ENCODE measurements at places on chromosomes 2 and 18.

DNA sequence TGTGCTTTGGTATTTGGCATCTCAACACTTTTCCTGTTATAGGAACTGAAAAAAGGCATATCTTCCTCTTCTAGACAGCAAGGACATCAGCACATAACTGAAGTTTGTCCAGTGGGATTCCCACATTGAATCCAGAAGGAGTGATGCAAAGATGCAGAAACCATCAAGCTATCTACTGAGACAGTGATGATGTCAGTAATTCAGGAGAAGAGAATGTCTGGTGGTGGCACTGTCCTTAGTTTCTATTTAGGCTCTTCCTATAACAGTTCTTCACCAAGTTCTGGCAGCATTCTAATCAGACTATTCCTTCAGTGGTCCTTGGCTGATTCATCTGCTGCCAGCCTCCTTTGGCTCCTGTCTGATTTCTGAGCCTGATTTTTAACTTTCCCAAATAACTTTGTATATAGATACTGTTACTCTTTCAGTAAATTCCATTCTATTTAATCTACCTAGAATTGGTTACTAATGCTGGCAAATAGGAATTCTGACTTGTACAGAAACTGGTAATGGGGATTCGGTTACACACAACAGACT is 56.6 kb upstream of the AGPS start:
- no peak for DNase-seq

GRCh38 chr2:109719871-109720270 is 74.2 kb upstream of the RGPD5 start:
- DNase-seq = peak; percentile 12

DNA sequence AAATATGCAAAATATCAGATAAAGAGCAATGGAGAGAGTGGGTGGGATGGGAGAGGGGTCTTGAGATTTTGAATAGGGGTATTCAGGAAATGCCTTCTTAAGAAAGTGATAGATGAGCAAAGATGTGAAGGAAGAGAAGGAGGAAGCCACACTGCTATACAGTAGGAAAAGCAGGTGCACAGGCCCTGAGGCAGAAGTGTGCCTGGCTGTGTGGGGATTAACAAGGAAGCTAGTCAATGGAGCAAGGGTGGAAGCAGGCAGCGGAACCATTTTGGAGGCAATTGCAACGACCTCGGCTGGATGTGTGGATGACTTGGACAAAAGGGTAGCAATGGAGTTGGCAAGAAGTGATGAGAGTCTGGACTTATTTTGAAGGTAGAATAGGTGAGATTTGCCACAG is 11.0 kb upstream of the CNGA3 start:
- DNase-seq = no peak

GRCh38 chr2:119517433-119517832 is 6.8 kb downstream of the SCTR start:
- DNase-seq = no peak

- no peak for DNase-seq
These were observed 753.9 kb upstream of the ZEB2 start for GRCh38 chr2:145273840-145274239.

GRCh38 chr18:36108601-36109000 is 20.5 kb downstream of the SLC39A6 start:
- DNase-seq = no peak

DNA sequence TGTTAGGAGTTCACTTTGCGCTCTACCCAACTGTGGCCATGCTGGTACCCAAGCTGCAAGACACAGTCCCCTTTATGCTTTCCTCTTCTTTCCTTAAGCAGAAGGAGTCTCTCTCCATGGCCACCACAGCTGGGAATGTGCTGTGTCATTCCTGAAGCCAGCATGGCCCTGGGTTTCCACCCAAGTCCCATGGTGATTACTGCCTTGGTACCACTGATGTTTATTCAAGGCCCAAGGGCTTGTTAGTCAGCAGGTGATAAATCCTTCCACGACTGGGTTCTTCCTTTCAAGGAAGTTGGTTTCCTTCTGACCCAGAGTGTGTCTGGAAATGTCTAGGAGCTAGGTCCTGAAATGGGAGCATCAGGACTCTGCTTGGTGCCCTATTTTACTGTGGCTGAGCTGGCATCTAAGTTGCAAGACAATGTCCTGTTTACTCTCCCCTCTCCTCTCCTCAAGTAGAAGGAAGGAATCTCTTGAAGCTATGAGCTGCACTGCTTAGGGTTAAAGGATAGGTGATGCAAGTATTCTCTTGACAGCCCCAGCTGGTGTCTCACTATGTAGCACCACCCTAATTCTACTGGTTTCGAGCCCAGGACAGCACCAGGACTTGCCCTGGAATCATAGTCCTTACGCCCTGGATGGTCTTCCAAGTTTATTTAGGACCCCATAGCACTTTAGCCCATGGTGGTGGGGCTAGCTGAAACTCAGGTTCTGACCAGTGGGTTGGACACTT is 18.7 kb upstream of the NUP35 start:
- DNase-seq = no peak

DNA sequence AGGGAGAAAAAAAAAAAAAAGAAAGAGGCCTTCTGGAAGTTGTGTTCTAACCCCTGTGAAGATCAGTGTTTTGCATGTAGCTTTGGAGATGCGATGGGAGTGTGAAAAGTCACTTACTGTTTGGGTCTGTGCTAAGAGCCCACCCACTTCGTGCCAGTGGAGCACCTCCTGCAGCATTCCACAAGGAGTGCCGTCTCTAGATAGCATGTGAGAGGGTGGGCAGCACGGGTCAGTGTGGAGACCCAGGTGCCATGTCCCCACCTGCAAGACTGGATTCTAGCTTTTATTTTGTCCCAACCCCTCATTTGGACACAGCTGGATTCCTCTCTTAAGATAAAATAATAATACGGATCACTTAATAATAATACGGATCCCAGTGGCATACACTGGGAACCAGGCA is 12.5 kb upstream of the TMEM185B start:
- no peak for DNase-seq

DNA sequence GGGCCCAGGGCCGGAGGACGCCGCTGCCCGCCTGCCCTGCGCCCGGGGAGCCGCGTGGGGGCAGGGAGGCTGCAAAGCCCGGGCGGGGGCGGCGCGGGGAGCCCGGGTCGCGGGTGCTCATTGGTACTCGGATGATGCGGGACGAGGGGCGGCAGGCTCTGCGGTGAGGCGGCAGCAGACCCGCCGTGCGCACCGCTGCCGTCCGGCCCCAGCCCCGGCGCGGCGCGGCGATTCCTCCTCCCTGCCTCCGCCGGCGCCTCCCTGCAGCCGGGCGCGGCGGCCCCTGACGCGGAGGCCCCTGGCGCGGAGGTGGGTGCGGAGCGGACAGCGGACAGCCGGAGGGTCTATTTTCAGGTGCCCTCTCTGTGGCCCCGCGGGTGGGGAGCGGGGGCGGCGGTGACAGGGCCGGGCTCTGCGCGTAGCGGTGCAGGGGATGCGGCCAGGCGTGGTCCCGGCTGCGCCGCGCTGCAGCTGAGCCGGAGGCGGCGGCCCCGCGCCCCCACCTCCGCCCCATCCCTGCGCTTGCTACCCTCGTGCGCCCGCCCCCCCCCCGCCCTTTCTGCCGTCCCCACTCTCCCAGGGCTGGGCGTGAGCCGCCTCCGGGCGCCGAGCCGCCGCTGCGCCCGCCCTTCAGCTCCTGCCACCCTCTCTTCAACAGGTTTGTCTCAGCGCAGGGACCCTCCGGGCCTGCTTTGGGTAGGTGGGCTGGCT is 640 bp downstream of the SPTBN1 start:
- no peak for DNase-seq

- DNase-seq = no peak
These were observed 128.3 kb upstream of the SPATS2L start for GRCh38 chr2:200177971-200178911.

- peak; percentile 60 for DNase-seq
These were observed 18.3 kb downstream of the DNPEP start for GRCh38 chr2:219369447-219369861.

- no peak for DNase-seq
These were observed 16.4 kb downstream of the MAL start for GRCh38 chr2:95041824-95042442.

DNA sequence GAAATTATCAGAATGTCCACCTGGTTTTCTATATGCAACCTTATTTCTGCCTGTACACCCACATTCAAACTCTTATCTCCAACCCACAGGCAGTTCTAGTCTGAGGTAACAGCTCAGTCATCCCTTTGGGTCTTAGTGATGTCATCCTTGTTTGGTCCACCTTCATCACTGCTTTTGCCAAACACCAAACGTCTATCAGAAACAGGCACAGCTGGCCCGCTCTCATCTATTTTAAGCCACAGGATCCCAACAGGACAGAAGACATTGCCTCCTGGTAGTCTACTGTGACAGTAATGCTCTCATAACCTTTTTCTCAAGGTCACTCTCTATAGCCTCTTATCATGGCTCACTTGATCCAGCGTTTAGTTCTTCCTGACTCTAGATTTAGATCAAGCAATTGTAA is 99.0 kb upstream of the CHAC2 start:
- DNase-seq = no peak

- no peak for DNase-seq
These were observed 301.5 kb upstream of the TFPI start for GRCh38 chr2:187855689-187856088.

DNA sequence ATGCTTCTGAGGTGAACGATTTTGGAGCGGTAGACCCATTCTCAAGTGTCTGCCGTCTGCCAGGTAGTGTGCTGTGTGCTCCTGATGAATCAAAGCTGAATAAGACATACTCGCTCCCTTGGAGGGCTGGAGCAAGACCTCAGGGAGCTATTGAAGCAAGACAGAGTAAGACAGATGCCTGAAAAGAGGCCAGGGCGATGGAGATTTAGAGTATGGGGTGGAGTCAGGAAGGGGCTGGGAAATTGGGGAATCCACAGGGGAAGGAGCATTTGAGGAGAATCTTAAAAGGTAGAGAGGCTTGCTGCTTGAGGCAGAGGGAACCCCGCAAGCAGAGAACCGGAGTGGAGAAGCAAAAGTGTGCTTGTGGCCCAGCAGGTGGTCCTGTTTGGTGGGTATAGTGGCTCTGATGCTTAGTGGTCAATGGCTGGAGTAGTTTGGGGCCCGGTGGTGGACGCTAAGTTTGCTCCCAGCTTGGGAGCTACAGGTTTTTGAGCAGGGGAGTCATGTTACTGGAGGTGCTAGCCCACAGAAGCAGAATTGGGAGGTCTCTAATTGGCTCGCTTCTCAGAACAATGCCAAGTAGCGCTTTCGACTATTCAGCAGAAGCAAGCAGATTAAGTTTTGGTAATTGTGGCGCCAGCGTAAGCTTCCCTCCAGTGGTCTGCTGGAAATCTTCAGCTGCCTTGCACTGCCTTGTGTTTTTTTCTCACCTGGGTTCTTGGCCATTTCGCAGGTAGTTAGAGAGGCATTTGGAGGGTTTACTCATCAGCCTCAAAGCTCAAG is 2.0 kb downstream of the CNNM4 start:
- no peak for DNase-seq

DNA sequence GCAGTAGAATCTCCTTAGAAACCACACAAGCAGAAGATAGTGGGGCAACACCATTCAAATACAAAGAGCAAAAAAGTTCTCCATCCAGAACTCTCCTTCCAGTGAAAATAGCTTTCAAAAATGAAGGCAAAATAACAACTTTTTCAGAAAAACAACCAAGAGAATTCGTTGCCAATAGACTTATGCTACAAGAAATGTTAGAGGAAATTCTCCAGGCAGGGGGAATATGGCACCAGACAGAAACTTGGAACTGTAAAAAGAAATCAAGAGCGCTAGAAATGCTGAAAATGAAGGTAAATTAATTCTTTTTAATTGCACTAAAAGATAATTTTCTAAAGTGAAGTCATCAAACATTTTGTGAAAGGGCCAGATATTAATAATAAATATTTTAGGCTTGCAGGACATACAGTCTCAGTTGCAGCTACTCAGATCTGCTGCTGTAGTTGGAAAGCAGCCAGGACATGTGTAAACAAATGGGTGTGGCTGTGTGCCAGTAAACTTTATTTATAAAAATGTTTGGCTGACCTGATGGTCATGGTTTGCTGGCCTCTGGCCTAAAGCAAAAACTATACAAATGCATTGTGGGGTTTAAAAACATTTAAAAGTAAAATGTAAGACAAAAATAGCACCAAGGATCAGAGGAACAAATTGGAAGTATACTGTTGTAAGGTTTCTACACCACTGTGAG is 73.7 kb upstream of the TGFA start:
- DNase-seq = no peak

- no peak for DNase-seq
These were observed 199.1 kb upstream of the CHAC2 start for GRCh38 chr2:53568469-53568868.

DNA sequence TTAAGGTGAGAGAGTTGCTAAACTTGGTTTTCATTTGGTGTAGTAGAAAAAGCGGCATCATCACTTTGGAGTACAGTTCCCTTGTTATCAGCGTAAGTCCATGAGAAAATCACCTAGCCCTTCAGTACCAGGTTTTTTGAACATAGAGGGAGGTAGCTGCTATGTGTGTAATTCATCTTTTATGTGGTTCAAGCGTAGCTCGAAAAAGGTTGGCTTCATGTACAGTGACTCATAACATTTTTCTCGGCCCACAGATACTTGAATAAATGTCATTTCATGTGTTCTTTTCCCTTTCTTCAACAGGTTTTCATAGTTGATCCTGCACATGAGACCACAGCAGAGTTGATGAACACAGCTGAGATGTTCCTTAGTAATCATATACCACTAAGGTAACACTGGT is 43.6 kb downstream of the UGGT1 start:
- no peak for DNase-seq

- DNase-seq = no peak
These were observed 149.3 kb downstream of the GALNT1 start for GRCh38 chr18:35730691-35731370.

DNA sequence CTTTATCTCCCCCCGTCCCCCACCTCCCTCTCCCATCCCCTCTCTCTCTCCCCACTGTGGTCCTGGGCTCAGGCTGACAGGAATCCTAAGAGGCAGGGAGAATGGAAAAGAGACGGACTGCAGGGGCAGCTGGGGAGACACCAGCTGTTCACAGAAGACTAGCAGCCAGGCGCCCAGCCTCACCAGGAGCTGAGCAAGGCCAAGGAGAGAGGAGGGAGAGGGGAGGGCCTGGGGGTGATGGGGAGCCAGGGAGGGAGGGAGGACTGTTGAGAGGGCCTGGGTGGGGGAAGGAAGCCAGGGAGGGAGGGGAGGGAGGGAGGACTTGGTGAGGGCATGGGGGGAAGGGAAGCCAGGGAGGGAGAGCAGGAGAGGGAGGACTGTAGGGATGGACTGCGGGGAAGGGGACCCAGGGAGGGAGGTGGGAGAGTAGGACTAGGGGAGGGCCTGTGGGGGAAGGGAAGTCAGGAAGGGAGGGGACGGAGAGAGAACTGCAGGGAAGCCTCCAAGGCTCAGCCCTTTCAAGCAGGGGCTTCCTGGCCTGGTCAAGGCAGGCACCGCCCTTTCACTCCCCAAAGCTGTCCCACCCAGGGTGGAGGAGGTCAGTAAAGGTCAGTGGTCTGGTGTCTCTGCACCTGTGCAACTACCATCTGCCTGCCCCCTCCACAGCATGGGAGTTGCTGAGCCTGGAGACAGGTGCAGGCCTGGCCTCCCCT is 517.7 kb upstream of the MYT1L start:
- DNase-seq = no peak

GRCh38 chr2:181235683-181236459 is 221.3 kb upstream of the ITGA4 start:
- no peak for DNase-seq

GRCh38 chr2:80244905-80245584 is 59.5 kb downstream of the LRRTM1 start:
- DNase-seq = no peak
